ENCODE measurements at places on chromosomes 12 and 14. TPM values are rescaled to one million over a fixed set of nuclear protein-coding genes. Genes with fewer than 3 reads are reported as not detected.

RAB5B gene
- 114 TPM for total RNA-seq

SMCO2 gene
- total RNA-seq = not detected

SLCO1B1 gene
- total RNA-seq = not detected

NGB gene
- total RNA-seq = not detected

DNA sequence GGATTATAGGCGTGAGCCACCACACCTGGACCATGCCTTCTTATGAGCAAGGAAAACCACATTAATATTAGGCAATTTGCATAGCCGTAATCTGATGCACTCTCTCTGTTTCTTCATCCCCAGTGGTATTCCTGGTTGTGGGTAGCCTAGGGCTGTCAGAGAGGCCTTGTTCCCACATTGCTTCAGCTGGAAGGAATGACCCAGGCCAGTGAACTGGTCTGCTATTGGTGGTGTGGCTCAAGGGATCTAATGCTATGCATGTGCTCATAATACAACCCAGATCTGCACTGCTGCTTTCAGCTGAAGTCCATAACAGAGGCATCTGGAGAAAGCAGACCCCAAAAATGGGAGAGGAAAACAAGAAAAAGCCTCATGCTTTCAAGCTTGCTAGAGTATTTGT lies 33.1 kb upstream of the G2E3 start:
- no peak for DNase-seq

DNA sequence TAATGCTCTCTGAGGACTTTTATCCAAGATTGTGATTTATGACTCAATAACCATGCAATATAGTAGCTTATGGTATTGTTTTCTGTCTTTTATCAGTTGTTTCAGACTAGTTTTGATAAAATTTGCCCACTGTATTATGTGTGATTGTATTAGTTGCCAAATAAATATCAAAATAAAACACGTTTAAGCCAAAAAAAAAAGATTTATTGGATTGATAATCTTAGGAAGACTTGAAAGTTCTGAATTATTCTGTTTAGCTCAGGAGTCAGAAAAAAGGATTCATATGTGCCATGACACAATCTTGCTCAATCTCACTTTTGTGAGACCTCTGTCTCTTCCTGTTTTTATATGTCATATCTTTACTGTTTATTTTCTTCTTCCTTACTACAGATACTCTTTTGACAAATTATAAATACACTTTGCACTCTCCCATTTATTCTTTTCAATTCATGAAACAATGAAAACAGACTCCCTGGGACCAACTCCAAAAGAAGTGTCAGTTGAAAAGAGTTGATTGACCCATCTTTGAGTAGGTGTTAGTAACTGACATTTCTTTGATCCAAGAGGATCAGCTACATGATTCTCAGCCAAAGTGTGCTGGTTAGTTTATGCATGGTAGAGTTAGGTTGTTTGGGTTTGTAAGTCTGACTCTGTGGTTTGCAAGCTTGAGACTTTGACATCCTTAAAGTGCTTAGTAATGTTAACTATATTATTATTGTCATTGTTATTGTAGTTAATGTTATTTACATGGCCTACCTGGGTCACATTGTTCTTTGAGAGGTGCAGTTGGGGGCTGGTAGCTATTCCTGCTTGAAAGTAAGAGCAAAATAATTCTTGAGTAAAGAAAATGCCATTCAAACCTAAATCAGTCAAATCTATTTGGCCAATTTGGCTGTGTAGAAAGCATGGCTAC lies 2.5 kb downstream of the OR6C76 start:
- no peak for DNase-seq

DNA sequence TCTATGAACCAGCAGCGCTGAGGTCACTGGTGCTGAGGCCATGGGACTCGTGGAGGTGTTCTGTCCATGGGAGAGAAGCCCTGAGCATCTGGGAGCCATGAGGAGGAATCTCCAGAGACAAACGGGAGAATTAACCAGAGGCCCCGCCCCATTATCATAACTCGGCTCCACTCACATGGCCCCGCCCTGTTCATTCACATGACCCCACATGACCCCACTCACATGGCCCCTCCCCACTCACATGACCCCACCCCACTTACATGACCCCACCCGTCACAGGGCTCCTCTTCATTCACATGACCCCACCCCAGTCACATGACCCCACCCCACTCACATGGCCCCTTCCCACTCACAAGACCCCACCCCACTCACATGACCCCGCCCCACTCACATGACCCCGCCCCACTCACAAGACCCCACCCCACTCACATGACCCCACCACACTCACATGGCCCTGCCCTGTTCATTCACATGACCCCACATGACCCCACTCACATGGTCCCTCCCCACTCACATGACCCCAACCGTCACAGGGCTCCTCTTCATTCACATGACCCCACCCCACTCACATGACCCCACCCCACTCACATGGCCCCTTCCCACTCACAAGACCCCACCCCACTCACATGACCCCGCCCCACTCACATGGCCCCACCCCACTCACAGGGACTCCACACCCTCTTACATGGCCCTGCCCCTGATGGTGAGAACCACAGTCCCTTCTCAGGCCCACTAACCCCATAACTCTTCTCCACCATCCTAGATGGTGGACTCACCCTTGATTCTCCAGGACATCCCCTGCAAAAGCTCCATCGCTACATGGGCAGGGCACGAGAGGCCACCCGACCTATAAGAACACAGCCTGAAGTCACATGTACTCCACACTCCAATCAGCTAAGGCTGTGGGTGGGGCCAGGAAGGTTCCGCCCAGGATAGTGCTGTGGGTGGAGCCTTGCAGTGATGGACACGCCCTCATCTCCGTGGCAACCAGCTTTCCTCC lies 151.1 kb upstream of the SFSWAP start:
- no peak for DNase-seq

DNA sequence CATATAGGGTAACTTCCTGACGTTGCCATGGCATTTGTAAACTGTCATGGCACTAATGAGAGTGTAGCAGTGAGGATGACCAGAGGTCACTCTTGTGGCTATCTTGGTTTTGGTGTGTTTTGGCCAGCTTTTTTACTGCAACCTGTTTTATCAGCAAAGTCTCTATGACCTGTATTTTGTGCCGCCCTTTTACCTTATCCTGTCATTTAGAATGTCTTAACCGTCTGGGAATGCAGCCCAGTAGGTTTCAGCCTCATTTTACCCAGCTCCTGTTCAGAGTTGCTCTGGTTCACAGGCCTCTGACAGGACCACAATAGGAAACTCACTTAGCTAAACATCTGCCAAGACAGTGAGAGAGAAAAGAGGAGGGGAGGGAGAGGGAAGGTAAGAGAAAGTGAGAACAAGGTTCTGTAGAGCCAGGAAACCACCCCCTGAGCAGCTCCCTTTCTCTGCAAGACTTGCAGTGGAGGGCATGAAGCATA lies 64.8 kb upstream of the PLEKHG3 start:
- no peak for DNase-seq

- no peak for DNase-seq
Measured at GRCh38 chr14:99872786-99873440, 79.7 kb downstream of the EML1 start.

- no peak for DNase-seq
Measured at GRCh38 chr12:111099186-111099585, 178.8 kb upstream of the MYL2 start.

Measured in left cardiac atrium (tissue), 4 donors.